ENCODE measurements at places on chromosomes 3 and 15.

GRCh38 chr3:139797724-139798343 is 120.1 kb upstream of the NMNAT3 start:
- DNase-seq: no peak

- no peak for DNase-seq
Observed at GRCh38 chr3:191889756-191890155, 428.8 kb downstream of the PYDC2 start.

DNA sequence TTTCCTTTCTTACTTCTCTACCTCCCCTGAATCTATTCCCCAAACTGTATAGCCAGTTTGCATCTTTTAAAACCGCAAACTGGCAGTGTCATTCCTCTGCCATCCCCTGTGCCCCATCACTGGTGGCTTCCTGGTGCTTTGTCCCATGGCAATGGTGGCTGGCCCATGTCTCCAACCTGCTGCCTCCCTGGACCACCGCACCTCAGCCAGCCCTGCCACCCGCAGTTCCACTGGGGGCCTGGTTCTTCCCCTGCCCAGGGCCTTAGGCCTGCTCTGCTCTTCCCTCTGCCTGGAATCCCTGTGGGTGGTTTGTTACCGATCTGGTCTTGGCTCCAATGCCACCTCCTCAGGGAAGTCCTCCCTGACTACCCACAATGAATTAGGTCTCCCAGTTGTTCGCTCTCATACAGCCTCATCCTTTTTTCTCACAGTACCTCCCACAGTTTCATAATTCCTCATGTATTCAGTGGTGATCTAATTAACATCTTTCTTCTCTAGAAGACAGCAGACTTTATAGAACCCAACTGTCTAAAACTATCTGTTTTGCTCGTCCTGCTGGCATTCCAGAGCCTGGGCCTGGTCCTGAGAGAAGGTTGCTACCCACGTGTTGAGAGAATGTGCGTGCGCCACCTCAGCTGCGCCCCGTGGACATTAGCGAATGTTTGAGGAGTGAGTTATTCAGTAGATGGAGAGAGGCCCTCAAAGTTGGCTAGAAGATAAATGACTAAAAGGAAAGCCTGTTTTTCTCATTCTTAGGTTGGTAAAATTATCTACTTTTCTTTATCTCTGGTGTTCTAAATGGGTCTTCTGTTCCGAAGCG is 130.1 kb downstream of the DNAJB8 start:
- no peak for DNase-seq

- DNase-seq: no peak
Observed at GRCh38 chr3:59992578-59992977, 942.8 kb upstream of the CFAP20DC start.

GRCh38 chr15:76678766-76679165 is 226.4 kb downstream of the SCAPER start:
- no peak for DNase-seq

DNA sequence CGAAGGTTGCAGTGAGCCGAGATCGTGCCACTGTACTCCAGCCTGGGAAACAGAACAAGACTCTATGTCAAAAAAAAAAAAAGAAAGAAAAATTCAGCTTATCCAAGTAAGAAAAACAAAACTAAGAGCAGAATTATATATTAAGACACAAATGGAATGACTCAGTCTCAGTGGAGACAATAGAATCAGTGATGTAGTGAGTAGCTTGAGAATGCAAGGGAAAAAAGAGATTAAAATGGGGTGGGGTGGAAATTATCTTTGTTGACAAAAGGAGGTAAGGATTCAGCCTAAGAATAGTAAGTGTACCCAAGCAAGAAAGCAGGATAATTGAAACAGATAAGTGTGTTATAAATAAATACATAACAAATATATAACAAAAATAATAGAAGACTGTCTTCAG is 70.7 kb downstream of the BLM start:
- DNase-seq: no peak

- peak; percentile 56 for DNase-seq
Observed at GRCh38 chr15:29822684-29823459, 604 bp upstream of the TJP1 start.

DNA sequence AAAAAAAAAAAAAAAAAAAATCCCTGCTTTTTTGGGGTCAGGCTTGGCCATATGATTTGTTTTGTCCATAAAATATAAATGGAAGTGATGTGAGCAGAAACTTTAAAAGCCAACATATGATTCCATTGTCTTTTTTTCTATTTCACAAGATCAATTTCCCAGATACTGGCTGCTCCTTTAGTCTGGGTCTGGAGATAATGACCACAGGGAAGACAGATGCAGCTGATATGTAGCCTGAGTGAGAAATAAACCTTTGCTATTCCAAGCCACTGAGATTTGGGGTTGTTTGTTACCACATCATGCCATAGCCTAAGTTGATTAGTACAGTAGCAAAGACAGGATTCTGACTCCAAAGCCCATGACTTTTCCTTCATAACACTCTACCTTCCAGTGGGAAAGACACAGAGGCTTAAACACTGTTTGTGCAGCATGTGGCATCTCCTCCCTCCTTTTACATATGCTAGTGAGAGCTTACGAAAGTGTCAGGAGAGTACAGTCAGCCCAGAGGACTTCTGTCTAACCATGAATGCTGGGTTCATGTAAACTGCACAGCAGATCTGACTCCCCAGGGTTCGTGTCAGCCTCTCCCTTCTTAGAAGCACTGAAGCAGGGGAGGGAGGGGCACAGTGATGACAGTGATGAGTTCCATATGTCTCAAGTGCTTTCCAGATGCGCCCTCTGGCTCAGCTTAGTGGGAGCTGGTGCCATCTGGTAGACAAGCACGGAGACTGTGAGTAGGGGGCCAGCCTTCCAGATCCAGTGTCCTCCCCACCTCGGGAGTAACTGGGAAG is 36.7 kb upstream of the SLC7A14 start:
- peak; percentile 86 for DNase-seq

DNA sequence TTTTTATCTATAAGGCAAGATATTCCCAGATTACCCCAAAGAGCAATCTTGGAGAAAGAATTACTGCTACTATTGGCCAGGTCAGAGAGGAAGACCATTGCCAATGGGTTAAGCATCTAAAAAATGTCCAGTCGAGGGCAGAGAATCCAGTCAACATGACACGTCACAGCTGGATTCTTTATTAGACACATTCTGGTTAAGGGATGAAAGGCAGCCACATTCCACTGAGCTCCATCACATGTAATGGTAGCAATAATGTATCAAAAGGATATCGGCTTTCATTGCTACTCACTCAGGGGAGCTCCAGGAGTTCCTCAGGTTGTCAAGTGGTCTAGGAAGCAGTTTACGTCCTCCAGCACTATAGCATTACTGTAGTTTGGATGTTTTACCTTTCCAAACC is 421.1 kb downstream of the PLOD2 start:
- DNase-seq: no peak
